ENCODE measurements at places on chromosomes 1 and 21. TPM values are rescaled to one million over a fixed set of nuclear protein-coding genes. Genes with fewer than 3 reads are reported as not detected.

ADCY10 gene
- not detected for total RNA-seq

HEYL gene
- not detected for total RNA-seq

LCE2C gene
- not detected for total RNA-seq

NMNAT1 gene
- total RNA-seq: 7.7 TPM

CD34 gene
- 0.04 TPM for total RNA-seq

LORICRIN gene
- not detected for total RNA-seq

RHBG gene
- total RNA-seq: not detected

SOX13 gene
- total RNA-seq: 1.6 TPM

B3GALT5 gene
- not detected for total RNA-seq

SLC45A1 gene
- total RNA-seq: 0.16 TPM

PRAMEF15 gene
- not detected for total RNA-seq

ST6GALNAC5 gene
- not detected for total RNA-seq

TFF3 gene
- not detected for total RNA-seq

MPZ gene
- total RNA-seq: 2.8 TPM

SLAMF9 gene
- total RNA-seq: not detected

LSS gene
- total RNA-seq: 20.3 TPM

LRRC3 gene
- 1.8 TPM for total RNA-seq

EGLN1 gene
- 47.2 TPM for total RNA-seq

C1orf210 gene
- total RNA-seq: not detected

SLC5A9 gene
- not detected for total RNA-seq

HFM1 gene
- total RNA-seq: not detected

IPP gene
- total RNA-seq: 14.7 TPM

ECM1 gene
- total RNA-seq: 0.81 TPM

KIAA1614 gene
- total RNA-seq: 0.18 TPM

OR6N1 gene
- not detected for total RNA-seq

IVL gene
- total RNA-seq: not detected

PTPRC gene
- 475 TPM for total RNA-seq

LHX8 gene
- not detected for total RNA-seq

KRTAP19-2 gene
- total RNA-seq: not detected

FAM163A gene
- total RNA-seq: not detected

All from activated CD8-positive, alpha-beta T cell treated with anti-CD3 and anti-CD28 coated beads for 36 hours (primary cell).